ENCODE measurements at places on chromosomes 1 and 21.

- DNase-seq: no peak
Measured at GRCh38 chr1:99358770-99359169, 94.5 kb downstream of the PLPPR4 start.

GRCh38 chr21:44286716-44287632 is 1.3 kb downstream of the AIRE start:
- DNase-seq: no peak

- no peak for DNase-seq
Measured at GRCh38 chr1:192904438-192904895, 95.6 kb downstream of the RGS2 start.

DNA sequence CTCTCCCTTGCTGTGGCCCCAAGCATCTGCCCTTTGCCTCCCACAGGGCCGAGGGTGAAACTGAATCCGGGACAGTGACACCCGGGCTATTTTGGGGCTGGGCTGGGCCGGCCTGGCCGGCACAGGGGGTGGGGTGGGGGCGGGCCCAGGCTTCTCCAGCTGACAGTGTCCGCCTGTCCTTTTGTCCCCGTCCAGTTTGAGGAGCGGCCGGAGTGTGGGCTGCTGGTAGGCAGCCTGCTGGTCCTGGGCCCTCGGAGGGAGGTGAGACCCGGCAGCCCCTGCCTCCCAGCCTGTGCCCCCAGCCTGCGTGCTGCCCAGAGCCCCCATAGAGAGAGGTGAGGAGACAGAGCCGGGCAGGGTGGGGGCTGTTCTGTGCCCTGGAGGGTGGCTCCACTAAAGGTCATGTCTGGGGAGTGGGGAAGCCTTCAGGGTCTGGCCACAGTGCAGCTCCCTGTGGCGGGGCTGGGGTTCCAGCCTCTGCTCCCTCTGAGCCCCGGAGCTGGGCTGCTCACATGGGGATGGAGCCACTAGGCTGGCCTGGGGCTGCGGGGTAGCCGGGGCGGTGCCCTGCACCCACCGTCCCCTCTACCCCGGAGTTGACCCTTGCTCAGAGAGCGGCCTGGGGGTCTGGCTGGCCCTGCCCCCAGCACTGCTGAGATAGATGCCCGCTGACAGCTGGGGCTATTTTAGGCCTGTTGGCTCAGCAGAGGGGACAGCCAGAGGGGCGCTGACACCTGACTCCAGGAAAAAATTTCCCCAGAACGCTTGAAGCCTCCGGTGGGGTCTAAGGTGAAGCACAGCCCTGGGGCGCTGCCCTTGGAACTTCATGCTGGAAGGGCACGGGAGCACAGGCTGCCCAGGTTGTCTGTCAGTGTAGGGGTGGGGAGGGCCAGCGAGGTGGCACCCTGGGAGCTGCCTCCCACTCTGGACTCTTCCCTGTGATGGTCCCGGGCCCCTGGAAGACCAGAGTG is at the start of gene OBSCN:
TSS of gene OBSCN (plus strand) at position 194 of the 971 bp plus-strand sequence. CDS start 3,740 bp downstream, outside the sequence.
- DNase-seq: no peak
